Brain pericyte (primary cell): ENCODE measurements at places on chromosomes 2 and 18.

GRCh38 chr2:7468955-7469354, 551.7 kb downstream of the RNF144A start:
- no peak for DNase-seq

DNA sequence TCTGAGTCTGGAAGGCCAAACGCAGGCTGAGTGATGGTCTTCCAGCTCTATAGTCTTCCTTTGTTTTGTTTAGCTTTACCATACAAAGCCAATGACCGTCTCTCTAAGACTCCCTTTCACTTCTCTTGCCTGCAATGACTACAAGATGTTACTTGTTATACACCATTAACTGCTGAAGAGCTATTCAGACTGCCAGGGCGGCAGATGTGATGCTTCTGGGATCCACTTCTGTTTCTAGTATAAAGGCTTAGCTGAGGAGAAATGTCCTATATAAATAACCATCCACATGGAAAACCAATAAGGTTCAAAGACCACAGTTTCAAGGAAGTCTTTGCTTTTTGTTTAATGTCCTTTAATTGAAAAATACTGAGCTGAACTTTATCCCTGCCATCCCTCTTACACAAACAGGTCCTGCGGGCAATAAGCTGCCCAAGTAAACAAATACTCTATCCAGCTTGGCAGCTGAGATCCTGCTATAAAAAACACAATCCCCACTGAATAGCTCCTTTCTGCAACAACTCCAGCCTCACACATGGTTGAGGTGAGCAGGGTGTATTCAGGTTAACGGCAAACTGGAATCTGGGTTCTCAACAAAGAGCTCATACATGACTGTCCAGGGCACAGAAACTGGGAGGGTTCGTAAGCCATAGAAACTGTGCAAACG, 124.6 kb downstream of the VIT start:
- no peak for DNase-seq

DNA sequence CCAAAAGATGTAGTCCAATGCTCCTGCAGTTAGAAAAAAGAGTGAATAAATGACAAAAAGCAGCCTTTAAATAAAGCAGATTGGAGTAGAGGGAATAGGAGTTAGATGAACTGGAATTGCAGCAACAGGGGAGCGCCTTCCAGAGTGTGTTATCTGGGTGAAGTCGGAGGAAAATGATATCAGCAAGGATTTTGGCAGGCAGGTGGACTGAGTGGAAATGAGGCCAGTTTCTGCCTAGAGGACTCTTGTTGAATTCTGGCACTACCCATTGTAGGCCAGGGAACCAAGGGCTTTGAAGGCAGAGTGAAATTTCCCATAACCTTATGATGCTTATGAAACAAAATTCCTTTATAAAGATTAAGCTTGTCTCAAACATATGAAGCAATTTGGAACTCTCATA, 59.8 kb downstream of the AKAIN1 start:
- DNase-seq: no peak

DNA sequence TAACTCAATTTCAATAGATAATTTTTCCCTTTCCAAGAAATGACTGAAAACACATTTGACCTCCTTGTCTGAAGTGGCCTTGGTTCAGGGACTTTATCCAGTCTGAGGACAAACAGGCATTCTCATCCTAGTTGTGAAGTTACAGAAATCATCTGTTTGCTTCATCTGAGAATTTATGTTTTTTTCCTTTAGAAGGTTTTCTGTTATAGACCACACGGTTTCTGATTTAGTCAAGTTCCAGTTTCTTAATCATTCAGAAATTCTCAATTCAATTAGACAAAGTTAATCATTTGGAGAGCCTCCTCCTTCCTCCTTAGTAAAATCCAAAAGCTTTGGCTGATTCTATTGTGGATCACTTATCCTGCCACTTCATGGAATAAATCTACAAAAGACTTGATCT, 60.9 kb downstream of the ICOS start:
- DNase-seq: no peak

DNA sequence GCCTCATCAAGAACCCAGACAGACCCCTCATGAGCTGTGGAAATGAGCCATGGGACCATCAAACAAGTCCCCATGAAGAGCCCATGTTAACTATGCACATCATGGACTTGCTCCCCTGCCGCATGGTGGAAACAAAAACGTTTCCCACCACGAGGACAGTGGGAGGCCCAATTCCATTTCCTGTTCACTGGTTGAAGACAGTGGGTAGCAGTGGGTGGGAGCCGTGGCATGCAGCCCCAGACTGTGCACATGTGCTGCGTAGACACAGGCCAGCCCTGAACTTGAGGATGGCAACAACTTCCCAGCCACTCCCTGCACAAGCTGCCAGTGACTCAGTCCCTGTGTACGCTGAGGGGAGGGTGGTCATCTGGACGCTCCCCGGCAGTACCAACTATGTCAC, 108.4 kb upstream of the LMAN1 start:
- DNase-seq: peak; percentile 69

GRCh38 chr2:61055557-61055956, 10.1 kb upstream of the SANBR start:
- peak; percentile 4 for DNase-seq

DNA sequence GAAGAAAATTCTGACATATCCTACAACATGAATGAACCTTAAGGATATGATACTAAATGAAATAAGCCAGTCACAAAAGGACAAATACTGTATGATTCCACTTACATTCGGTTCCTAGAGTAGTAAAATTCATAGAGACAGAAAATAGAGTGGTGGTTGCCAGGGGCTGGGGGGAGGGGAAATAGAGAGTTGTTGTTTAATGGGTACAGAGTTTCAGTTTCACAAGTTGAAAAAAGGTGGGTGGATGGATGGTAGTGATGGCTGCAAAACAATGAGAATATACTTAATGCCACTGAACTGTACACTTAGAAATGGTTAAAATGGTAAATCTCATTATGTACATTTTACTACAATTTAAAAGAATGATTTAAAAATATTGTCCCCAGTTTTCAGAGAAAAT, 53.3 kb upstream of the NFU1 start:
- DNase-seq: no peak

- DNase-seq: no peak
Measured at GRCh38 chr2:167551416-167551815, 663.1 kb downstream of the XIRP2 start.

DNA sequence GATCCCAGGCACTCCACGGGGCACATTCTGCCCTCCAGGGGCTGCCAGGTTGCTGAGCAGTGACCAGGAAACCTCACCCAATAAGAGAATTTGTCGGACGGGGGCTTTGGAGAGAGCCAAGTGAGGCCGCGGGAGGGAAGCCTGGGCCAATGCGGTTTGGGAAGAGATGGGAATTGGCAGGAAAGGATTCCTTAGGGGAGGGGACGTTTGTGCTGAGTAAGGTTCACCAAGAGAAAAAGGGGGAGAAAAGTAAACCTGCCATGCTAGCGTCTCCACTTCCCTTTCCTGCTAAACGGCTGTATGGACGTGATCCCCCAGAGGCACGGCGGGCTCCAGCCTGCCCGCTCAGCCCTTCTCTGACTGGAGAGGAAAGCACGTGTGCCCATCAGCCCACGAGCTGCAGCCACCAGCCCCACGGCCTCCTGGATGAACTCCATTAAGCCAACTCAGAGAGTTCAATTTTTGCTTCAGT, 194.4 kb upstream of the ID2 start:
- DNase-seq: no peak

- DNase-seq: no peak
Measured at GRCh38 chr2:224723586-224724217, 7.5 kb upstream of the CCDC195 start.

DNA sequence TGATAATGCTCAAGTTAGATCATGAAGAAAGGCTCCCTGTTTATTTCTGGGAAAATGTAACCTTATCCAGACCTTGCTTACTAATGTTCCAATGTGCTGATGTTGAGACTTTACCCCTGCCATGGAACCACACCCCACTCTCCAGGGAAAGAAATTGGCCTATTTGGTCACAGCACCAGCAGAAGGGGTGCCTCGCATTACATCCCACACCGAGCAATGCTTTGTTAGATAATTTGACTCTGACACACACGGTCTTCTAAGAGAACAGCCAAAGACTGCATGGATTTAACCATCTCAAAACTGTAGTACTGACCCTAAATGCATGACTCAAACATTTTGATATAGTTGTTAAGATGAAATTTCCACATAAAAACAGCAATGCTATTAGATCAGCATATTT, 152.1 kb upstream of the CCDC150 start:
- DNase-seq: no peak

GRCh38 chr2:48016225-48017019, 110.1 kb upstream of the FBXO11 start:
- DNase-seq: no peak

GRCh38 chr2:151357359-151357758, at the start of gene TNFAIP6:
Gene TNFAIP6, plus strand, starts transcription at chr2:151357592. Its CDS starts 75 bp downstream, at chr2:151357667.
- peak; percentile 25 for DNase-seq

DNA sequence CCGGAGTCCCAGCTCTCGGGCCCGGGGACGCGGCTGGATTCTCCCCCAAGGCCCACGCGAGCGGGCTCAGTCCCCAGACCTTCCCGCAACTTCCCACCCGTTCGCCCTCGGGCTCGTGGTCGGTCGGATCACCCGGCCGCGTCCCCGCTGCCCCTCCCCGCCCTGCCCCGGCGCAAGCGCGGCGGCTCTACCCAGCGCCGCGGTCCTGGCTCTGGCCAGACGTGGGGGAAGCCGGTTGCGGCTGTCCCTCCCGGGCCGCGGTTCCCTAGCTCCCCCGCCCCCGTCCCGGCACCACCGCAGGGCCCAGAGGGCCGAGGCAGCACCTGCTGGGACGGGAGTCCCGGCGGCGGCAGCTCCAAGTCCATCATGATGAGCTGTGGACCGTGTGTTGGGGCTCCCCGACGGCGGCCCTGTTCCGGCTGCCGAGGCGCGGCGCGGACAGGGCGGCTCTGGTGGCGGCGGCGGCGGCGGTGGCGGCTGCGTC, 276 bp downstream of the NFE2L2 start:
- no peak for DNase-seq

DNA sequence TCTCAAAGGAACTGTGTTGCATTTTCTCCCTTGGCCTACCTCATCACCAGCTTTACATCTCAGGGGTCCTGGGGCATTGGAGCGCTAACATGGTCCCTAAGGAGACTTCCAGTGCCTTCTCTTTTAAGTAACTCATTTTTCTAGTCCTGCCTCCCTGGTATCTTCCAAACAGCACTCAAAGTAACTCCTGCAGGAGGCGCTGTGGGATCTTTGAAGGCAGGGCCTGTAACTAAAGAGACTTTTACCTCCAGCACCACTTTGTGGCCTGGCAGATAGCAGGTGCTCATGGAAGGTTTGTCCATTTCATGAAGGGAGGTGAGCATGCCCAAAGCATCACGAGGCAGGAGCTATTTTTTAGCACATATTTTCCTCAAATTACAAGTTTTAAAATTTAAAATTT, 411.0 kb upstream of the GYPC start:
- no peak for DNase-seq

DNA sequence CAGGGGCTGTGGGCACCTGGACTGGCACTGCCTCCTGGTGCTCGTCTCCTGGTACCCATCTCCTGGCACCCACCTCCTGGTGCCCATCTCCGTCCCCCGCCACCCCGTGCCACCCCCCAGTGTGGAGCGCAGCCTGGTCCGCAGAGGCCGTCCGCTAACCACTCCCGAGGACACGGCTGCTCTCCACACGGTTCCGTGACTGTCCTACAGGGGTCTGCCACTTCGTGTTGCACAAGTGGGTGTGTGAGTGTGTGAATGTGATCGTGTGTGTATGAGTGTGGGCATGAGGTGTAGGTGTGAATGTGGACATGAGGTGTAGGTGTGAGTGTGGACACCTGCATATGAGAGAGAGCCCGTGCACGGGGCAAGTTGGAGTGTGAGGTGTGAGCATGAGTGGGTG, 119.4 kb upstream of the HS6ST1 start:
- no peak for DNase-seq

- DNase-seq: no peak
Measured at GRCh38 chr2:198698230-198698629, 759.5 kb downstream of the SATB2 start.

DNA sequence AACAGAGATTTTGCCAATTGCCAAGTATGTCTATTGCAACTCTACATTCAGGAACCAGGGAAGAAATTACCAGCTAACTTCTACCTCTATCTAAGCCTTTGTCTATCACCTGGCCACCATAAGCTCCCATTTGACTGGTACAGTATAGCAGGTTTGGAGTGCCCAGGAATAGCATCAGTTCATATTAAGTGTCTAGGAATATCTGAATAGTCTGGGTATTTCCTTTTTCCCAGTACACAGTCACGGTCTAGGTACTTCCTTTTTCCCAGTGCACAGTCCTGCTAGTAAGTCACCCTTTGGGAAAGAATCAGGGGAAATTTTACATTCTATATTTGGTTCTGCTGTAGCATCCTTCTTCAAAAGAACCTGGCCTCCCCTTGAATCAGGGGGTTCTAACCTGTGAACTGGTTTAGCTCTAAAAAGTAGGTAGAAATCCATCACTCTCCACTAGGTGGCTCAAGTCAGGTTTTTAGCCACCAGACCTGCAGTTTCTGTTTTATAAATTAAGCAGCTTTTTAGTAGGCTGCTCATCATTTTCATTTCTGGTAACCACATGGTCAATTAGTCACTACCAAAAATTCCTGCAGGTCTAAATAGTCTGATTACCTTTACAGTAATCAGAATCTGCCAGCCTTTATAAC, 49.3 kb upstream of the DNAJC10 start:
- no peak for DNase-seq

DNA sequence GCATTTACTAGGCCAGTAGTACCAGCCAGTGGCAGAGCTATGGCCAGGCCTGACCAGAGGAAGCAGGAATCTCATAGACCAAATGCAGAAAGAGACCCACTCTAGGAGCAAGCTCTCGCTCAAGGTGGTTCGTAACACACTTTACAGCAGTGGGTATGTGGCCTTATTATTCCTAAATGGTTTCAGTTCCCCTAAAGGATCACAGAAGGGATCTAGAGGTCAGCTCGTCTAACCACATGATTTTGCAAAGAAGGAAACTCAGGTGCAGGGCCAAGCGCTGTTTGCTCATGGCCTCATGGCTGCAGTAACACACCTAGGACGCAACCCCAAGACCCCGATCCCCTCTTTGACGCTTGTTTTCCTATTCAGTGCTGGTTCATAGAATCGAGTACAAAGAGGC, 65.5 kb upstream of the ATG16L1 start:
- DNase-seq: no peak

DNA sequence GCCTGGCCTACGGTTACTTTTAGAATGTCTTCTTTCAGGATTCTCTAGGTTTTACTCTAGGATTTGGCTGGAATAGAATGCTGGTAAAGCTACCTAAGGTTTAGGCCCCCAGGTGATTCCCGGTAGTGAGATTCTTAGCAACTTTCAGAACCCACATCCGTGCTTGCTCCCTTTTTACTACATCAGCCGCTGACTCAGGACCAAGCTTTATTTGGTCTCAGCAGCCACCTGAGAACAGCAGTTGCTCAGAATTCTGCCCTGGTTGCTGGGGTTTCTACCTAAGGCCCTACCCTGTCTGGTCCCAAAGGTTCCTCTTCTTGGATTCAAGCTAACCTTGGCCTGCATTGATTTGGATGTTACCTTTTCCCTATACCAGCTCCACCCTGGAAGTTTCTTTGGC, 36.1 kb upstream of the NDUFV2 start:
- no peak for DNase-seq

DNA sequence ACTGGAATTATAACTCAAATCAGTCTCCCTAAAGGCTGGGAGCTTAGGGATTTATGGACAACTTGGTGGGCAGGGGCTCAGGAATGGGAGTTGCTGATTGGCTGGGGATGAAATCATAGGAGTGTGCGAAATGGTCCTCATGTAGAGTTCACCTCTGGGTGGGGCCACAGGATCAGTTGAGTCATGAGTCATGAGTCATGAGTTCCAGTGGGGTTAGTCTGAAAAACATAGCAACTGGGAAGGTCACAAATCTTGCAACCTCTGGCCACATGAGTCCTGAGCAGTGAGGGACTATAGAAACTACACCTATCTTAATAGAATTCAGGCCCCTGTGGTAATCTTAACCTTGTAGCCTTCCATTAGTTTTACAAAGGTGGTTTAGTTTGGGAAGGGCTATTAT, 383.3 kb downstream of the RBM43 start:
- DNase-seq: no peak
